ENCODE measurements at places on chromosomes 3 and 15. TPM values are rescaled to one million over a fixed set of nuclear protein-coding genes. Genes with fewer than 3 reads are reported as not detected.

- no peak overlapping the region for H3K27ac ChIP-seq
- H3K27me3 ChIP-seq: no peaks in the 10 kb centered on the region
- H3K36me3 ChIP-seq: no peaks in the 10 kb centered on the region
- H3K4me3 ChIP-seq: no peak overlapping the region
- DNase-seq: no peak
Measured at GRCh38 chr15:54659646-54660045, 537.1 kb downstream of the RSL24D1 start.

- no peak overlapping the region for H3K4me3 ChIP-seq
- H3K27ac ChIP-seq: no peak overlapping the region
- peaks cover 4% of the 10 kb centered on the region for H3K4me1 ChIP-seq
- no peaks in the 10 kb centered on the region for H3K36me3 ChIP-seq
Measured at GRCh38 chr3:165641569-165642310, 195.5 kb downstream of the BCHE start.

Gene TMEM158
- 79.4 TPM for total RNA-seq

- H3K4me3 ChIP-seq: no peak overlapping the region
- H3K36me3 ChIP-seq: no peaks in the 10 kb centered on the region
- no peaks in the 10 kb centered on the region for H3K4me1 ChIP-seq
- no peaks in the 10 kb centered on the region for H3K27me3 ChIP-seq
- no peak for DNase-seq
Measured at GRCh38 chr3:12107071-12107713, 51.5 kb downstream of the TIMP4 start.
